ENCODE measurements at places on chromosomes 6 and 20.
A peak's percentile ranks its signal among the peaks of the same experiment; 100 is the strongest.

- DNase-seq: no peak
These were observed 15.6 kb downstream of the RMND1 start for GRCh38 chr6:151436300-151436699.

- no peak for DNase-seq
These were observed 970.5 kb downstream of the EYS start for GRCh38 chr6:64736421-64736950.

- DNase-seq: no peak
These were observed 285.6 kb upstream of the SGK1 start for GRCh38 chr6:134603561-134603960.

- peak; percentile 19 for DNase-seq
These were observed 72.8 kb downstream of the MDGA1 start for GRCh38 chr6:37624606-37625574.

GRCh38 chr6:170045981-170046667, 244.8 kb downstream of the DLL1 start:
- no peak for DNase-seq

DNA sequence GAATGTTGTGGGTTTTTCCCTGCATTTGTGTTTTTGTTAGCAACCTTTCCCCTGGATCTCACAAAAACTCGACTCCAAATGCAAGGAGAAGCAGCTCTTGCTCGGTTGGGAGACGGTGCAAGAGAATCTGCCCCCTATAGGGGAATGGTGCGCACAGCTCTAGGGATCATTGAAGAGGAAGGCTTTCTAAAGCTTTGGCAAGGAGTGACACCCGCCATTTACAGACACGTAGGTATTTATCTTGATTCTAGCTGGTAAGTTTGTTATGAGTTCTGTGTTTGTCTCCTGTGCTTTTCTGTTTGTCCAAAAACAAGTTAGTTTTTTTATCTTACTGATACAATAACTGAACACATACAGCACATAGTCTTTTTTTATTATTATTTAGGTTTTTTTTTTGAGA, 3.0 kb downstream of the SLC25A27 start:
- no peak for DNase-seq

GRCh38 chr20:25382704-25383370, 7.8 kb downstream of the ABHD12 start:
- no peak for DNase-seq

DNA sequence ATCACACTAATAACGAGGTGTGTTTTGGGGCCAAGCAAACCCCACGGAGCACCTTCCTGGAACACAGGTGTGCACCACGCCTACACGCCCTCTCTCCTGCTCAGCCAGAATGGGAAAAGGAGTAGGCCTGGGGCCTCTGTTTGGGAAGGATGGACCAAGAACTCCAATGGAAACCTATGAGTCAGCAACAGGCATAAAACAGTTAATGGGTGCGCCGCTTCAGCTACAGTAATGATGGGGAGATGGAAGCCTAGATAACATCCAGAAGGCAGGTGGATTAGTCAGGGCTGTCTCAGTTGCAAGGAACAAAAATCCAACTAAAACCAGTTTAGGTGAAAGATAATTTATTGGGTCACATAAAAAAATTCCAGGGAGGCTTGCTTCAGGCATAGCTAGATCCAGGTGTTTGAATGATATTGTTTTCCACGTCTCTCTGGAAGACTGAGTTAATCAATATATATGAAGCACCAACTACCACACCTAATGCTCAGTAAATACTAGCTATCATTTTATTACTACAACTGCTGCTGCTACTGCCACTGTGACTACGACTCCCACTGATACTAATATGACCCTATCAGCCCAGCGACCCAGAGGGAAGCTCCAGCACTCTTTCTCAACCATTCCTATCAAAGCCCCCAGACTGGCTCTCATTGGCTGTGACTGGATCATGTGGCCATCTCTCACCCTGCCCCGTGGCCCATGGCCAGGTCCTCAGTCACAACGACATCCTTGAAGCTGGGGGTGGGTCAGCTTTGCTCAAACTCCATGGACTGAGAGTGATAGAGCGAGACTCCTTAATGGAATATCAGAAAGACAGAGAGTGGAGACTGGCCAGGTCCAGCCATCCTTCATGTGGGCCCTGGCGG, 155.2 kb upstream of the PTPN1 start:
- DNase-seq: no peak

DNA sequence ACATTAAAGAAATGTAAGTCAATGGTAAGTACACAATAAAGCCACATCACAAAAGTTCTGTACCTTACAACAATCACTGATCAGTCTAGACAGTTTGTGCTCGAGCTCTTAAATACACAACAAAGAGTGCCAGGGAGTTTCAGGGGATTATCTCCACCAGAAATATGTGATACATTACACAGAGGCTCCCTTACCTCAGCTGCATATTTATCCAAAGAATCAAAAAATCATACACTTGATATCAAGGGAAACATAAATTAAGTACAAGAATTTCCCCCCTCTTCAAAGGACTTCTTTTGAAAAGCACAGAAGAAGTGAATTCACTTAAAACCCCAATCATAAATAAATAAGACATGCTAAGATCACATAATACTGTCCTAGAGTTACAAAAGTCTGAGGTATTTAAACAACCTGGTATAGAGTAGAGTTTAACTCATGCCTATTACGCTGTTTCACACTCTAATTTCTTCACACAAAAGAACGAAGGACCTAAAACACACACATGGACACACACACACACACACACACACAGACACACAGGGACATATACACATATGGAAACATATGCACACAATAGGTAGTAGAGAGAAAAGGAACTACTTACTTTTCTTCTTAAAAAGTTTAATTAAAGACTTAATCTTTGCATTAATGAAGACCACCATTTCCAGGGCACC, 528 bp downstream of the NHSL1 start:
- no peak for DNase-seq

- DNase-seq: no peak
These were observed 165.6 kb downstream of the FOXA2 start for GRCh38 chr20:22418738-22419137.

GRCh38 chr20:32752458-32753250, 9.4 kb upstream of the COMMD7 start:
- no peak for DNase-seq

DNA sequence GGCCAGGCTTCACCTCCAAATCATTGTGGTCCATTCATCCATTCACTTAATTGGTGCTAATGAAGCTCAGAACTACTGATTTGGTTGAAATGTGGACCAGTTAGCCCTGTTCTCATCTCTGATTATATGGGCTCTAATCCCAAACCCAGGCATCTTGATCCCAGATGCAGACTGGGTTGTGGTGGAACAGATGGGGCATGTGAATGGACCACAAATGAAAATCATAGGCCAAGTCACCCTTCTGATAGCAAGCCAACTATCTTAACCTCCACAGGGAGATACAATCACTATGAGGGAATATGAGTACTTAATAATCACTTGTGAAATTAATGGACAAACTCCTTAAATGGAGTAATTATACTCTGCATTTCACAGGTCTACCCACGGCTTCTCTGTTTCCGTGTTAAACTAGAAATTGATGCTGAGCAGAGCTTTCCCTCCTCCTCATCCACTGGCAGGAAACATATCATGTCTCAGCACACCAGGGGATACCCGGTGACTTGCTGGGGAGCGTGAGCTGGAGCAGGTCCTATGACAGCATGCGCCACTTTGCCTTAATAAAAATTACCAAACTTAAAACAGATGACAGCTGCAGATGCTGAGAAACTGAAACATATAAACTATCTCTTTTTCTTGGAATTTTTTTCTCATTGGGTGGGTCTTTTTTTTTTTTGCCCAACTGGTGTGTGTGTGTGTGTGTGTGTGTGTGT, 108.8 kb upstream of the HEY2 start:
- no peak for DNase-seq

DNA sequence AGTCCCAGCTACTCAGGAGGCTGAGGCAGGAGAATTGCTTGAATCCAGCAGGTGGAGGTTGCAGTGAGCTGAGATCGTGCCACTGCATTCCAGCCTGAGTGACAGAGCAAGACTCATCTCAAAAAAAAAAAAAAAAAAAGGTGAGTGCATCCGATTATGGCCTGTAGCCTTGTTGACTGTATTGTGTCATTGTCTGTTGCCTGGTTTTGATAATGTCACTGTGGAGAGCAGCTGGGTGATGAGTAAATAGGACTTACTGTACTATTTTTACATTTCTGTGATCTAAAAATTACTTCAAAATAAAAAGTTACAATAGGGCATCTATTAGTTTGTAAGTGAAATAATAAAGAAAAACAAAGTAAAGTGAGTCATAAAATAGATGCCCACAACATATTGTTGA, 134.1 kb upstream of the SALL4 start:
- no peak for DNase-seq

Data from T-helper 9 cell (primary cell).